Left cardiac atrium (tissue), 4 donors: ENCODE measurements at places on chromosomes 16 and 17.

DNA sequence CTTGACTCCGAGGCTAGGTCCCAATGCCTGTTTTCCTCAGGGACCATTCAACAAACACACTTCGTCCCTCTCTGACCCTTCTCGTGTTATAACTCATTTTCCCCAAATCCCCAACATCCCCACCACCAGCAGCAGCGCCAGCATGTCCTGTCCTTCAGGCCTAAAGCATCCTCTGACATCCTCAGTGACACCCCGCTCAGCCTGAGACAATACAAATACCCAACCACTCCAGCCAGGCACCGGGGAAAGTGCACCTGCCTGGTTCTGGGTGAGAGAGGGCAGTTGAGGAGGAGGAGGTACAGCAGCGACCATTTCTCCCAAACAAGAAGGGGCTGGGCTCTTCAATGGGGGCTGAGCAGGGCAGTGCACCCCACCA lies 4.7 kb downstream of the MNT start:
- no peak for DNase-seq

- no peak for DNase-seq
Observed at GRCh38 chr17:56881685-56882295, 32.1 kb downstream of the TRIM25 start.

GRCh38 chr17:49996495-49997300 lies 1.7 kb upstream of the DLX3 start:
- DNase-seq, result peak; percentile 67

GRCh38 chr17:51012538-51012937 lies 108.1 kb downstream of the SPAG9 start:
- no peak for DNase-seq

GRCh38 chr16:11517961-11518360 lies 68.8 kb downstream of the LITAF start:
- DNase-seq, result no peak

- DNase-seq, result peak; percentile 12
Observed at GRCh38 chr17:77826132-77826873, 132.2 kb upstream of the TNRC6C start.

DNA sequence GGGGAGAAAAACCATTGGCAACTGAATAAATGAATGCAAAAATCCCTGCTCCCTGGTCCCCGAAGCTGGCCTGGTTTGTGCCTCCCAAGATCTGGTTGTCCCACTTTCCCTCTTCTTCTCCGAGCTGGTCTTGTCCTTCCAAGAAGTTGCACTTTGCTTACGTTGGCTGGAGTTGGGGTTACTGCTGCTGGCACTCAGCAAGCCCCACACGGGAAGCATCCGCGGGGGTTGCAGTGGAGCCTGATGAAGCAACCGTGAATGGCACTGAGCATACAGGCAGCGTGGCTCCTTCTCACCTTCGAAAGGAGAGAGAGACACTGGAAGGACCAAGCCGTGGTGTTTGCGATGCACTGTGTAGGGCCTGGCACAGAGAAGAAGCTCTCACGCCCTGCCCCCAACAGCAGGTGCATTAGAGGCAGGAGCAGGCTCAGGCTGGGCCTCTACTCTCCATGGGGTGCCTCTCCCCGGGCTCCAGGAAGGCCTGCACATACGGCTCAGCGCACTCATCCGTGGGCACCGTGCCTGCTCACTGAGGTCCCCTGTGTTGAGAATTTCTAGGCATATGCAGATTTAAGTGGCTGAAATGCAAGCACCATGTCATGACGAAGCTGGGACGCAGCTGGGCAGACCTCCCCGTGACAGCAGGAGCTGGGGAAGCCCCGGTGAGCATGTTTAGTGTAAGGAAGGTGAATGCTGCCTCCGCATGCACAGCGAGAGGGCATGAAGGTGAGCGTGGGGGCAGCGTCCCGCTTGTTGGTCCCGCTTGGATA lies 12.1 kb downstream of the CA5A start:
- no peak for DNase-seq

DNA sequence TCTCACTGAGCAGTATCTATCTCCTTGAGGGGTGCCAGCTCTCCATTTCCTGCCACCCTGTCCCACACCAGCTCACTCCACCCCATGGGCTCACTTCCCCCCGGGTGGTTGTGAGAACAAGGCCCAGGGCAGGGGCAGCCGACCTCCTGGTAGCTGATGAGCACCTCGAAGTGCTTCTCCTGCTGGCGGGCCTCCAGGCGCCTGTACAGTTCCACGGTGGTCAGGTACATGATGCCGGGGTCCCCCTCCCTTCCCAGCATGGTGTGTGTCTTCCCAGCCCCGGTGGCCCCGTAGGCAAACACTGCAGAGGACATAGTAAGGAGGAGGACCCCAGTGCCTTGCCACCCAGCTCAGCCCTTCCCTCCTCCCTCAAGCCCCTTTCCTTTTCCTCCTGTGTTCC lies 12.5 kb downstream of the KIF18B start:
- DNase-seq, result no peak

- DNase-seq, result peak; percentile 60
Observed at GRCh38 chr17:917391-917811, 62.2 kb downstream of the NXN start.

DNA sequence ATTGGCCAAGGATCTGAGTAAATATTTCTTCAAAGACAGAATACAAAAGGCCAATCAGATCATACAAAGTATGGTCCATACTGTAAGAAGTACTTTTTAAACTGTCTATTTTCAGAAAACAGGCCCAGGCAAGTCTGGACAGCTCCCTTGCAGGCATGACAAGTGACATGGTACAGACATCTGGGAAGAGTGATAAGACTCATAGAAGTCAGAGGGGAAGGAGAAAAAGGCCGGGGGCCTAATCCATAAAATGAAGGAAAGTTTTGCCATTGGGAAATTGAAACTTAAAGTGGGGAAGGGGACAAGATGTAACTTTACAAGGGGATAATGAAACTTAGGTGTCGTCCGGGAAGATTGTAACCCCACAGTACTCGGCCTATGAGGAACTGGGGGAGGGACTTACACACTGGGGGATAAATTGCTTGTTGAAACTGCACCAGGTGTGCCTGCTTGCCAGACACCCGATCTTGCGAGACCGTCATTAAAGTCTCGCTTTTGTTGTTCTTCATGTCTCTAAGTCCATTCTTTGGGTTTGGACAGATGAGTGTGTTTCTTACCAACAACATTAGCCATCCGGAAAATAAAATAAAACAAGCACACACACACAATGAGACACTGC lies 684.0 kb downstream of the CDH11 start:
- DNase-seq, result no peak

DNA sequence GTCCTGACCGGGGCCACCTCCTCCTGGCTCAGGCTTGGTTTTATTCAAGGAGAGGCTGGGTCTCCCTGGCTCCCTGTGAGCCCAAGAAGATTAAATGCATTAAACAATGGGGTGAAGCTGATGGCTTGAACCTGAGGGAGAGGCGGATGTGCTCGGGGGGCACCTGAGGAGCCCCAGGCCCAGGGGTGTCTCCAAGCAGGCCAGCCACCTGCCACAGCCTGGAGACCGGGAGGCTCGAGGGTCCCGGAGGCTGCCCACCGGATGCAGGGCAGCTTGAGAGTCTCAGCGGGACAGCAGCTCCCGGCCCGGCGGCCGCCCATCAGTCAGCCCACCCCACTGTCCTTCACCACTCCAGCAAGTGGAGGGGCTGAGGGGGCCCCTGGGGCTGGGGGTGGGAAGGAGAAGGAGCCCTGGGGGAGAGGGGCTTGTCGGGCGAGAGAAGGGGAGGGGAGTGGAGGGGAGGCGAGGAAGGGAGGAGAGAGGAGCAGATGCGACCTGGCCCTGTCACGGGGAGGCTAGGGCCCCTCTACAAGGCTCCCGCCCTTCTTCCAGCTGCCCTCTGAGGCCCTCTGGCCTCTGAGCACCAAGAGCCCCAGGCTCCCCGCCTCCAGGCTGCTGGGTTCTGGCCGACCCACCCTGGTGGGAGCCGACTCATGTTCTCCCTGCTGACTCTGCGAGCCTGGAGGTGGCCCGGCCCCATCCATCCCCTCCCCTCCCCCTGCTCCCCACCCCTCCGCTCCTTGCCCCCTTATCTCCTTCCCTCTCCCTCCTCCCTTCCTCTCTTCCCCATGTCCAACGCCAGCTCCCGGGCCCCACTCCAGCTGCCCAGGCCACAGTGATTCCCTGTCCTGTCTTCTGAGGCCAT lies 13.2 kb downstream of the CD7 start:
- no peak for DNase-seq

- DNase-seq, result peak; percentile 74
Observed at GRCh38 chr16:89155184-89155679, 16.3 kb upstream of the CDH15 start.

- DNase-seq, result no peak
Observed at GRCh38 chr17:12403881-12404398, 261.8 kb upstream of the MYOCD start.

- DNase-seq, result peak; percentile 77
Observed at GRCh38 chr16:66549284-66550131, at the start of gene TK2. Gene TK2 (minus strand): TSS chr16:66550122. CDS start chr16:66550061, 61 bp downstream.

- DNase-seq, result no peak
Observed at GRCh38 chr17:50640686-50641351, 6.1 kb downstream of the ABCC3 start.

DNA sequence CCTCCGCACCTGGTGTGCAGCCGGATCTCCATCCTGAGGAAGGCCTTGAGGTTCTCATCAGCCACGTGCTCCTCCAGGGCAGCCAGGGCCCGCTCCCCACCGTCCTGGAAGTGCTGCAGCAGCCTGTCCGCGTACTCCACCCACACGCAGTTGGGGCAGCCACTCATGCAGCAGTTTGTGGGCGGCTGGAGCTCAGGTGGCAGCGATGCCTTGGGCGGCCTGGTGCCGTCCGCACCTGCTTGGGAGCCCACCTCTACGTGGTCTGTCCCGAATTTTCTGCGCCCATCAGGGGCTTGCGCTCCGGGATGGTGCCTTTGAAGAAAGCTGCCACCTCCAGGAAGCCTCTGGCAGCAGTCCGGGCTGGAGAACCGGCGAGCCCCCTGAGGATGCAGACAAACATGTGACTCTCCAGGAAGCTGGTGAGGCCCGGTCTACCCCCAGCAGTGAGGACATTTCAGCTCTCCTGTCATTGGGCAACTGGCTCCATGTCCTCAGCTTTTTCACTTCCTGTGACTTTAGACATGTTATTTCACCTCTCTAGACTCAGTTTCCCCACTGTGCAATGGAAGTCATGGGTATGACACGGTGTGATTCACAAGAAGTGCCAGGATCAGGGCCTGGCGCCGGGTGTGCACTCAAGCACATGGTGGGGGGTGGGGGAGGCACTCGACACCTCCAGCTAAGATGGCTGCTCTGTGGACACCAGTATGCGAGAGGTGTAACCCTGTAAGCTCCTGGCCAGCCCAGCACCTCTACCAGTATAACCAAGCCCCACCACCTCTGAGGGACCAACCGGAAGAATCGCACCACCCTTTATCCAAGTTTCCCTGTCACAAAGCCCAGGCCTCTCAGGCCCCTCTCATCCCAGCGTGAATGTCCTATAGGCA lies 957 bp downstream of the OXLD1 start:
- DNase-seq, result peak; percentile 45

- DNase-seq, result no peak
Observed at GRCh38 chr16:13480801-13481200, 439.2 kb upstream of the ERCC4 start.

DNA sequence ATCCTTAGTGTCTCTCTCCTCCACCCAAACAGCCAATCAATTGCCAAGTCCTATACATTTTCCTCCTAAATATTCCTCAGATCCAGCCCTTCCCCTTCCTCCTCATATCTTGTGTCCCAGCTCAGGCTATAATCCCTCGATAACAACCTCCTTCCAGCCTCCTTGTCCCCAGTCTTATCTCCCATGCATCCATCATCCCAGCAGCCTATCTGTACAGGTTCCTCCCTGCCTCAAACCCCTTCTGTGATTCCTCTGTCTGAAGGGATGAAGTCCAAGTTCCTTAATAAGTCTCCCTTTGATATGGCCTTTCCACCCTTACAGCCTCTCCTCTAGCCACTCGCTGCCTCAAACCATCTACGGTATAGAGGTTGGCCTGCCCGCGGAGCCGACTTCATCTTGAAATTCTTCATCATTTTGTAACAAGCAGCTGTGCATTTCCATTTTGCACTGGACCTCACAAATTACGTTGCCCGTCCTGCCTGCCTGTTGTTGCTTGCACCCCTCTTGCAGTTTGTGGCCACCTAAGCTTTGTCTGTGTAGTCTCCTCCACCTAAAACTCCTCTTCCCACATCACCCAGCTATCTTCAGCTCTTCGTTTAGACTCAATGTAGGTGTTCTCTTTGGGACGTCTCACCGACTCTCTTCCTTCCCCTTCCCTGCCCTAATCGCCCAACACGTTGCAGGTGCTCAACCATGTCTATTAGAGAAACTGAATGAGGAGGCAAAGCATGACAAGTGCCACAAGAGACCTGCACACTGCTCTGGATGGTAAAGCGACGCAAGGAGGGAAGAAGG lies 786 bp upstream of the CDK5RAP3 start:
- no peak for DNase-seq

- DNase-seq, result no peak
Observed at GRCh38 chr17:68605914-68606313, 4.7 kb upstream of the FAM20A start.

- peak; percentile 79 for DNase-seq
Observed at GRCh38 chr17:78357177-78357586, 2.7 kb downstream of the SOCS3 start.

DNA sequence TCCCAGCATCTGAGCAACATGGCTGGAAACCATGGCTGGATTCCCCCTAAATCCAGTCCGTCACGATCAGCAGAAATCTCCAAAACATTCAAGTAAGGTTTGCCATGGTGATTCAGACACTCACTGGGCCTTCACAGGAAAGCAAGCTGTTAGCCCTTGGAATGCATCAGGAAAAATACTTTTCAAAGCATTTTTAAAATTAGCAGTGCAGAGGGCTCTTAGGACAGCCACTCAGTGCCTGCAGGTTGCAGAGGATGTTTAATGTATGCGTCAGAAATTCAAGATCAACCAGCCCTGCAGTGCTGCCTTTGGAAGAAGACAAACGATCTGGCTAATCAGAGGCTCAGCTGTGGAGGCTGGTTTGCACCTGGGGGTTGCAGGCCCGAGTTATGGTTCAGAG lies 50.3 kb downstream of the FOXL1 start:
- no peak for DNase-seq

- DNase-seq, result no peak
Observed at GRCh38 chr17:1315891-1316403, 36.5 kb downstream of the TRARG1 start.

DNA sequence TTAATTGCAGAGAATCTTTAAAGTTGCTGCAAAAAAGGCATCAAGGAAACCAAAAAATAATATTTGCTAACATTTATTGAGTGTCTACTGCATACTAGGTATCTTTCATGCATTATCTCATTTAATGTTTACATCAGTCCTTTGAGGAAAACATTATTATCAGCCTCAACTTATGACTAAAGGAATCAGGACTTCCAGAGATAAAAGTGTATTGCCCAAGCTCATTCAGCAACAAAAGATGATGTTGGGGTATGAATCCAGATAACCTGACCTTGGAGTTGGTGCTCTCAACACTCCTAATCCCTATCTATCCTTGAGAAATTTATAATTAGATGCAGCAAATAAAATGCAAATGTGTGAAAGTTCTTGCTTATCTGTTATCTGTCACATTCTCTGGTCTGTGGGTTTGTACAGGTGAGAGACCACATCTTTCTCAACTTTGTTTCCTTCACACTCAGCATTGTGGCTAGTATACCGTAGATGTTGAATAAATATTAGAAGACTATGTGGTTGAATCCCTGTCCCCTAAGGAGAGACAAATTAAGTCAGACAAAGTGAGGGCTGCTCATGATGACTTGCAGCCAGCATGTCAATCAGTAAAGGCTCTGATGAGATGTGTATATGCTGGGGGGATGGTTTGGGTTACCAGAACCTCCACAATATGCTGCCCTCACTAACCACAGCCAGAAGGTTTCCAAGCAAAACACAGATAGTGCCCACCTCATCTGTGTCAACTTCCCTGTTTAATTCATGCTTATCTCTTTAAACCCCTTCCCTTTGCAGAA lies 82.6 kb downstream of the NOG start:
- no peak for DNase-seq
